HFFc6 (cell line): ENCODE measurements at places on chromosomes 7 and 10. TPM values are rescaled to one million over a fixed set of nuclear protein-coding genes. Genes with fewer than 3 reads are reported as not detected.

The DKK1 gene
- total RNA-seq, result 1,677 to 2,166 TPM (median 2,051 TPM) in 3 replicates

The PON1 gene
- not detected in 3 replicates for total RNA-seq

The GPR141 gene
- total RNA-seq, result not detected in 3 replicates

The CALN1 gene
- total RNA-seq, result not detected in 3 replicates

The MRLN gene
- total RNA-seq, result not detected in 3 replicates

- no peak for DNase-seq
Observed at GRCh38 chr7:36611703-36612102, 112.6 kb downstream of the AOAH start.

DNA sequence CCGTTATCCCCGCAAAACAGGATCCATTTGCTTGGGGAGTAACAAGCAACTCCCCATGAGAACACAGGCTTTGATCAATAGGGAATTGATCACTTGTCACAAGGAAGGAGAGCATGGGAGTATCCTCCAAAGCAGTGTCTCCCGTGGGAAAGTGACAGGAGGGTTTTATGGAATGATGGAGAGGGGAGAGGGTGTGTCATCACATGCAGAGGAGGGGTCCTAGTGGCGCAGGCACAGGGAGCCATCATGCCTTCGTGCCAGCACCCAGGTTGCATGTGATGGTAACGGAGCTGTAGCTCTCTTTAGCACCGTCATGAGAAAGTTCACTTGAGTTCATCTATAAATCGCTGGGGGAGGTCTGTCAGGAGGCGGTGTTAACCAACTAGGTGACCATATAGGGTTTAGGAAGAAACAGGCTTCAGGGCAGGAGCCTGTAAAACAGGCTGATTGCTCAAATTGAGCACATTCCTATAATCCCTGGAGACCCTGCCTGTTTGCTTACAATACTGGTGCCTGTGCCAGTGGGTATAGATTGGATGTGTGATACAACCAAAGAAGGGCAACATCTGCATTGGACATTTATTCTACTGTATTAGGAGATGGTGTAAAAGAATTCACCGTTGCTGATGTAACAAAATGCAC, 428.5 kb downstream of the GALNT17 start:
- no peak for DNase-seq

DNA sequence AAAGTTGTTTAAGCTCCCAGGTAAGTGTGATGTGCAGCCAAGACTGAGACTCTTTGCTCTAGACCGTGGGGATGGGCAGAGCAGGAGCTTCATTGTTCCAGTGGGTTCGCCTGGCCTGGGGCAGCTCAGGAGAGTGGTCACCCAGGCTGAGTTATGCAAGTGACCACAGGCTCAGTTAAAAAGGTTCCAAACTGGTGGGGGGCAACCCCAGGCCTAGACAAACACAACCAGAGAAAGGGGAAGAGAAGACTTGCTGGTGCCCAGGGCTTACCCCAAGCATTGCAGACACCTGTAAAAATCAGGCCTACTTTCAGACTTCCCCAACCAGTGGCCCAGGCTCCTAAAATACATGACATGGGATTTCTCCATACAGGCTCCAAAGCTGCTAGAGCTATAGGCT, 21.6 kb downstream of the CREB3L2 start:
- no peak for DNase-seq

- DNase-seq, result no peak
Observed at GRCh38 chr10:119742947-119743648, 17.2 kb downstream of the INPP5F start.

GRCh38 chr7:96436880-96437279, 115.0 kb upstream of the SLC25A13 start:
- no peak for DNase-seq

DNA sequence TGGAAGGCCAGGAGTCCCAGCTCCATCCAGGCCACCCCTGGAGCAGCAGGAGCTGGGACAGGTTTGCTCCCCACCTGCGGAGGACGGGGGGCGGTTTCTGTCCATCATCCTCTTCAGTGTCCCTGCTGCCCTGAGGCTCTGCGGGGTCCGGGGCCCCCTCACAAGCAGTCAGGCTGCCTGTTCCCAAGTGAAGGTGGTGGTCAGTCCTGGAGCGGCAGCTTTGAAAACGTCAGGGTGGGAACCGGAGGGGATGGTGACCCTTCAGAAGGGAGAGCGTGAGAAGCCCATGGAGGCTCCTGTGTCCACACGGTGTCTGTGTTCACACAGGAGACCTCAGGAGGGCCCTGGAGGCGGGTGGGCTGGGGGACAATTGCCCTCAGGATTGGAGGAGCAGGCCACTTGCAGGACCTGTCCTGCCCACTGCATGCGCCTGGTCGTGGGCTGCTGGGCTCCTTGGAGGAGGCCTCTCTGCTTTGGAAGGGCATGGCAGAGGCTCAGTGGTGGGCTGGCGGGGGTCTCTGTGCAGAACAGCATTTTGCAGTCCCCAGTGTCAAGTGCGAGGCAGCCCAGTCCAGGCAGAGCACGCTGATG, 49.3 kb upstream of the INPP5A start:
- no peak for DNase-seq

DNA sequence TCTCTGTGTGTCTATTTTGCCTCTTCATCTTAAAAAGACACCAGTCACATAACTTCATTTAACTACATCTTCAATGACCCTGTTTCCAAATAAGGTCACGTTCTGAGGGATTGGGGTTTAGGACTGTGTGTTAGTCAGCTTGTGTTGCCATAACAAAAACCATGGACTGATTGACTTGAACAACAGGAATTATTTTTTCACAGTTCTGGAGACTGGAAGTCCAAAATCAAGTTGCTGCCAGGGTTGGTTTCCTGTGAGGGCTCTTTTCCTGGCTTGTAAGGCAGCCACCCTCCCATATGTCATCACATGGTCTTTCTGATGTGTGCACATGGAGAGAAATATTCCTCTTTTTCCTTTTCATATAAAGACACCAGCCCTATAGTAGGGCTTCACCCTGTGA, 55.3 kb downstream of the REEP3 start:
- no peak for DNase-seq

- no peak for DNase-seq
Observed at GRCh38 chr7:134804351-134804750, 24.9 kb downstream of the CALD1 start.

DNA sequence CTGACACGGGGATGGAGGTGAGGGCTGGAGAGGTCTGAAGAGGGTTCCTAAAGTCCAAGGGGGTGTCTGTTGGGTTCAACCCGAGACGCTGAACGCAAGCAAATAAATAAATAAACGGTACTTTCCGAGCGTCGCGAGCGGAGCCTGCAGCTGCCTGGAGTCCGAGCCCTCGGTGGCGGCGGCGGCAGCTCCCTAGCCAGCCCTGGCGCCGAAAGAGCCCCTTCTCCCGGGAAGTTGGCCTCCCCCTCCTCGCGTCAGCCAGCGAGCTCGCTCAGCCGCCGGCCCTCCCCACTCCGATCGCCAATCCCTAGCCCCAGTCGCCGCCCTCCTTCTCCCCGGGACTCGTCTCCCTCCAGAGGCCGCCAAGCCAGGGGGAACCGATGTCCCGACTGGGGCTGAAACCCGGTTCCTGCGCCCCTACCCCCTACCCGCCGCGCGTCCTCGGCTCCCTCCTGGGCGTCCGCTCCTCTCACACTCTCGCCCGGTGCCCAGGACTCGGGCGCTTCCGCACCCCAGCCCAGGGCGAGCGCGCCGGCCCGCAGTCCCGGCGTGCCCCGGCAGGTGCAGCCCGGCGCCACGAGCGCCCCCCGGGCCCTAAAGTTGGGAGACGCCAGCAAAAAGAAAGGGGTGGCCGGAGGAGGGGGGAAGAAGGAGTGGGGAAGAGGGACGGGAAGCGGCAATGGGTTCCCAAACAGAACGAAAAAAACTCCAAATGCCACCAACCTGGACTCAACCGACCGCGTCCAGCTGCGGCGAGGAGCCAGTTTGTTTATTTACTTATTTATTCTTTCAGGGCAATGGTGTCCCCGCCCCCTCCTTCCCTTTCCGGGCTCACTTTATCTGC, at the start of gene GFRA1:
GFRA1 (minus strand) TSS at position 767 of the 844 bp plus-strand sequence. CDS start 1,177 bp downstream, outside the sequence.
- no peak for DNase-seq

- DNase-seq, result no peak
Observed at GRCh38 chr10:73645251-73645650, 4.0 kb upstream of the MYOZ1 start.

GRCh38 chr10:110109511-110109910, 97.9 kb upstream of the MXI1 start:
- no peak for DNase-seq

DNA sequence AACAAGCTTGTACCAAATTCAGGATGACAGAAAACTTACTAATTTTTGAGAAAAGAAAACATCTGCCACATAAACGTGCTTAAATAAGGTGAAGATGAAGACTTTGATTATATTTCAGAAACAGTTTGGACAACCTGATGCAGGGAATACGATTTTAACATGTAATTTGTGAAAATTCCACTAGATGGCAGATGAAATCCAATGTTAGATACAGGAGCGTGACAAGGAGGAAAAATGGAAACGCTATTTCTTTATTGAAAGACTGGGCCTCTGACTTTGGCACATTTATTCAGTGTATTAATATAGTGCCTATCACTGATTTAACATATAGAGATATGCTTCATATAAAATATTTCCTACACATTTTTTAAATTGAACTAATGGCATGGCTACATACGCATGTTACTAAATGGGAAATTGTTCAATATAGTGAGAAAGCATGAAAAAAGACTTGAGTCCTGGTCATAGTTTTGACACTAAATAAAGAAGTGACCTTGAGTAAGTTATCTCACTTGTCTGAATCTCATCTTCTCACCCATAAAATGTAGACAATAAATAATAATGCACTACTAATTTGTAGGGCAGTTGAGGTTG, 60.7 kb downstream of the CD36 start:
- DNase-seq, result peak; percentile 63

DNA sequence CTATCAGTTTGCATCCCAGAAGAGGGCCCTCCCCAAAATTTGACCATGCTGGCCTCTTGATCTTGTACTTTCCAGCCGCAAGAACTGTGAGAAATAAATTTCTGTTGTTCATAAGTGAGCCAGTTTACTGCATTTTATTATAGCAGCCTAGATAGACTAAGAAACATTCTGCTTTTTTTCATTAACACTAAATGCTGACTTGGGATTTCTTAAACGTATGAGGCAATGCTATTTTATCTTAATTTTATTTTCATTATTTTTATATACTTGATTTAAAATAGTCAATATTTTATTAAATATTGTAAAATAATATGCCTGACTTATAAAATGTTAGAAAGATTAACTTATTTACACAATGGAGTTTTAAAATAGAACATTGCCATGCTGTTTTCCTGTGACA, 341.8 kb upstream of the CNTNAP2 start:
- no peak for DNase-seq

GRCh38 chr7:91690541-91691070, 189.9 kb downstream of the MTERF1 start:
- no peak for DNase-seq

DNA sequence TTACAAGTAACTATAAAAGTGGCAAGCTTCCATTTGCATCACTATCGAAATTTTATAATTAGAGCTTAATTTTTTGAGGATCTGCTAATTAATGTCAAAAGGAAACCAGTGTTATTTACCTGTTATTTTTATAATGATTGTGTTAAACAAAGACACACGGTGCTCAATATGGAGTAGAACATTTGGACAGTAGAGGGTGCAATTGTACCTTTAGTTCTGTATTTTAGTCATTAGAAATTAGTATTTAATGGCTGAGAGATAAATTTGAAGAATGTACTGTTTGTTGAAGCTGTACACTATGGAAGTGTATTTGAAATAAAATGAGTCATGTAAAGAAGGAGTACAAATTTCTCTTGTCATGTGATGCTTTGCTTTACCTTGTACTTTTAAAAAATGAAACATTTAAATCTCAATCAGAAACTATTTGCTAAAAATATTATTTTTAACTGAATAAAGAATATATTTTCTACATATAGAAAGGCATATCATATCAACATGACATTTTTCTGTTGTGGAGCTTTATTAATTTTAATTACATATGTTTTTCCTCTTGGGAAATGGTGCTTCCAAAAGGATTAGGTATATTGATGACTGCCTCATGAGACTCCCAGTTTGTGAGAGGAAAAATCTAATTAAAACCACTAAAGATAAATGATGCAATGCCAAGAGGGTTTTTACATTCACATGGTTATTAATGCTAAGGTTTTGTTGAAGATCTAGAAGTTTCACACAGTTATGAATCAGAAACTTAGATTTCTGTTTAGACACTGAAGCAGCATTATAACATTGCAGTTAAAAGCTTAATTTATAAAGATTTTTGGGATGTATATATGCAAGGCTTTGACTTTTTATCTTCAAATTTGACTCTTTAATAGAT, 10.4 kb upstream of the PRKG1 start:
- peak; percentile 58 for DNase-seq
